ENCODE measurements at places on chromosomes 12 and 14.

- DNase-seq: no peak
These were observed 9.0 kb upstream of the DCAF4 start for GRCh38 chr14:72917094-72917802.

GRCh38 chr12:88092771-88093170 lies 49.1 kb downstream of the CEP290 start:
- no peak for DNase-seq

DNA sequence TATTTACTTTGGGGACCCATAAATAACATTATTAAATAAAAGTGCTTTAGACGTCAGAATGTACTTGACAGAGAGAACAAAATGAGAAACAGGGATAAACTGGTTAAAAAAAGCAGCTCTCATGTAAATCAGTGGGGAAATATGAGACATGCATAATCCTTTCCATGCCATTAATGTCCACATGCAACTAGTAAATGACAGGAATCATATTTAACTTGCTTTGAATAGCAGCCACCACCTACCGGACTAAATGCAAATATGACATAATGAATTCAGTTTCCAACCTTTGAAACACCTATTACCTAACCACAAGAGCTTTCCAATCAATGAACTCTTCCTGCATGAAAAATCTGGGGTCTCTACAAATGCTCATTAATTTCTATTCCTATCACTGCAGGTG lies 19.6 kb downstream of the FGD6 start:
- DNase-seq: no peak

DNA sequence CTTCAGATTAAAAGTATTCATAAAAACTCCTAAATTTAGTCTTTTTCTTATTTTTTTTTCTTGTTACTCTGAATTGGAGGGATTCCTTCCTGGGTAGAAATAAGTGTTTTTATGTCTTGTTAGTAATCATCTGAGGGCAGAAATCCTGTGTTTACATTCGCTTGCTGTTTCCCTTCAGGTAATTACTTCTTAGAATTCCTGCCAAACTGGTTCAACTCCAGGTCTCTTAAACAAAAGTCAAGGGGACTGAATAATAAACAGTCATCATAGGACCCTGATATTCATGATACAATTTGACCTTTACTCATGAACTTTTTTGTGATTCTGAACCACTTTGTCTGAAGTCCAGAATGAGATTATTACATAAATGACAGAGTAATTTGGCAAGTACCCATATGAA lies 843.9 kb downstream of the FLRT2 start:
- no peak for DNase-seq

- DNase-seq: no peak
These were observed 138.3 kb upstream of the GARIN2 start for GRCh38 chr14:67050896-67051295.

DNA sequence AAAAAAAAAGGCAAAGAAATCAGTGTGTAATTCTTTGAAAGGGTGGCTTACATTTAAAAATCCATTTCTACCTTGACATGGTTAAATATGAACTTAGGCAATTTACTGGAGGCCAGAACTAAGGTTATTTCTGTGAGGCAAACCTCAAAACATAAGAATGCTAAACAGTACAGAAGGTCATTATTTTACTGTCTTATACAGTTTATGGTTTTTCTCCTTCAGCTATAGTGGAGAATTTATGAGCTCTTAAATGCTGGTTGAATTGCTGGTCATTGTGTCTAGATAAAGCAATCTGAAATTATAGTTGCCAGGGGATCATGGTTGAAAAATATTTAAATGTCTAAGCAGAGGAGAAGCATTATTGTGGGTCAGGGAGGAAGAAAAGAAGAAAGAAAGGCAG lies 70.5 kb downstream of the TRIM9 start:
- no peak for DNase-seq

GRCh38 chr12:124687917-124688316 lies 120.5 kb upstream of the NCOR2 start:
- no peak for DNase-seq

DNA sequence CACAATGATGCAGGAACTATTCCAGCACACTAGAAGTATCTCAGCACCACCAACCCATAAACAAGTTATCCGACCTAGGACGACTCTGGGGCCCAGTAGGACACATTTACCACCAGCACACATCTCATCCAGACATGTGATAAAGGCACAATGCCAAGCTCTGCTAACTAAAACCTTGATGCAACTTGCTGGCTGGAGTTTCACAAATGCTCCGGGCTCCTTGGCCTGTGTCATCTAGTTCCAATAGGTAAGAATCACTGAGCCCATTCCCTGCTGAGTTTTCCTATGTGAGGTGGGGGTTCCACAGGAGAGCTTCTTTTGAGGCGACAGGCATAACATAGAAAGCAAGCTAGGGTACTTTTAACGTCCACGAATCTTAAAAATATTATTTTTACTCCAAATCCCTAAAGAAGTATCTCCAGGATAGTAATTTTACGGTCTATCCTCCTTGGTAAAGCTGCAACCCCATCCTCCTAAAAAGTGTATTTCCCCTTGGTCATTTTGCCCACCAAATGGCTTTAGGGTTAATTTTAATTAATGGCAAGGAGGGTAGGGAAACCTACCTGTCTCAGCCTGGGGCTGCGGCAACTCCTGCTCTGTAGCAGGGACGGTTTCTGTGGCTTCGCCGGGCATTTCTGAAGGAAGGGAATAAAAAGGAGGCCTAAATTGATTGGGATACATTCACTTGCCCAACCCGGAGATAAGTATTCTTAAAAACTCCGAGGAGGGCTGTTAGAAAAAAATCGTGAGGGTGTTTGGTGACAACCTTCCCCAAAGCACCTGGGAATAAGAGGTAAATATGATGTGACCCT lies 1.0 kb downstream of the NACA start:
- DNase-seq: no peak

- DNase-seq: no peak
These were observed 86.3 kb upstream of the USP44 start for GRCh38 chr12:95637471-95638155.

GRCh38 chr14:63328787-63329737 lies 10.3 kb upstream of the GPHB5 start:
- no peak for DNase-seq

DNA sequence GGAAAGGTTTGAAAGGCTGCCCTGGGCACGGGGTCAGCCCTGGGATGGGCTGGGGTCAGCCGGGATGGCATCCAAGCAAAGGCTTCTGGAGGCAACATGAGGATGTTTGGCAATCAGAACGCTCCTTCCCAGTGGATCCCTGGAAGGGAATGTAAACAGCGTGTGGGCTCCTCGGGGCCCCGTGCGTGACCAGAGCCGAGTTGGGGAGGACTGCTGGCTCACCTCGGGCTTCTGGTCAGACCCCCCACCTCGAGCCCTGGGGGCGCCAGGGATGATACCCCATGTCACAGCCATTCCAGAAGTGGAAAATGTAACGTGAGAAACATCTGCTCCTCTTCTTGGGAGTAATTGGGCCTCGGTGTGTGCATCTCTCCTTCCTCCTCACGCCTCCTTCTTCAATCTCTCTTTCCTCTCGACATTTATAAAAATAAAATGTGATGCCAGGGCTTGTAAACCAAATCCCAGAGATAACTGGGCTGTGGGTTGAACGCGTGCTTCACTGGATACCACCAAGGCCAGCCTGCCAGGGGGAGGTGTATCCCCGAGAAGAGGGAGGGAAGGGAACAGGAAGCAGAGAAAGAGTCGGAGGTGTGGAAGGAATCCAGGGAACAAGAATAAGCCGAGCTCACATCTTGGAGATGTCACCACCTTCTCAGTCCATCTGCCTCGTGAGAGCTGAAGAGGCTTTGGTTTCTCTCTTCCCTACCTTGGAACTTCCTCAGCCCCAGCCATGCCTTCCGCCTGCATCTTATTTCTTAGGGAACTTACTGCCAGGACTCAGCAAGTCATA lies 144.8 kb downstream of the NUAK1 start:
- no peak for DNase-seq

DNA sequence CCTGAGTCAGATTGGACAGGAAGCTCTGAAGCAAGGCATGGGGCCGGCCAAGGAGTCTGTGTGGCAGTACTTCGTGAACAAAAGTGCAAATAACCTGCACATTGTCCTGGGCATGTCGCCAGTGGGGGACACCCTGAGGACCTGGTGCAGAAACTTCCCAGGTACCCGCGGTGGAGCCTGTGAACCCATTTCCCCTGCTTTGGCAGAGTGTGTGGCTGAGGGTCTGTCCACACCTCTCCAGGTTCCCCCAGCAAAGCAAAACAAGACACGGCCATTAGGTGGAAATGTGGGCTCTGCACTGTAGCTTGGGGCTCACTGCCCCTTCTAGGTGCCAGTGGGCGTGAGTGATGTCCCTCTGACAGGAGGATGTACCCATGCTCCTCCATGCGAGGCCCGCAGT lies 79.4 kb downstream of the CCDC92 start:
- no peak for DNase-seq

- DNase-seq: no peak
These were observed 6.7 kb upstream of the SSPN start for GRCh38 chr12:26188641-26189040.

DNA sequence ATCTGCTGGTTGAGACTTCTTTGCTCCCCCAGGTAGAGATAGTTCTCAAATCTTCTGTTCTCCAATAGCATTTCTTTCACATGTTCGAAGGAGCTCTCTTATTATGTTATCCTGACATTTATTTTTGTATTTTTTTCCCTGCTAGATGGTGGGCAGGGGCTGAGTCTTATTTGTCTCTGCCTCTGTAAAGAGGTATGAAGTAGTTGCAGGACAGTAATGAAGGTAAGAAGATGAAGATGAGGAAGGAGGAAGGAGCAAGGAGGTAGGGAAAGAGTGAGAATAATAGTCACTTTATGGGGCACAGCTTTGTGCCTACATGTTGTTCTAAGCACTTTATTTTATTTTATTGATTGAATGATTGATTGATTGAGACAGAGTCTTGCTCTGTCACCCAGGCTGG lies 5.0 kb upstream of the CIROP start:
- no peak for DNase-seq

DNA sequence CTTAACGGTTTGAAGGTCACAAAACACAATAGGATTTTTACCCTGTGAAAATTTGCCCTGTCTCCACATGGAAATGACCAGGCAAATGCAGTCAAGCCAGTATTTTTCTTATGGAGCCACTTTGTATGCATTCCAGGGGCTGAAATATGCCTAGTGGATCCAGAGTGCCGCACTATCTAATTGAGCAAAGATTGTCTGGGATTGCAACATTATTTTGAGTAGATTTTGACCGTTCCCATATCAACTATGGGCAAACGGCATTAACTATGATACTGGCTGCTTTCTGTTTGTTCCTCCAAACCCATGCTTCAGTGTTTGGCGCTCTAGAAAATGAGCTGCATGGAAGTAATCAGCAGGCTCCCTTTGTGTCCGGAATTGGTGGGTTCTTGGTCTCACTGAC lies 223.0 kb downstream of the BTG1 start:
- DNase-seq: no peak

DNA sequence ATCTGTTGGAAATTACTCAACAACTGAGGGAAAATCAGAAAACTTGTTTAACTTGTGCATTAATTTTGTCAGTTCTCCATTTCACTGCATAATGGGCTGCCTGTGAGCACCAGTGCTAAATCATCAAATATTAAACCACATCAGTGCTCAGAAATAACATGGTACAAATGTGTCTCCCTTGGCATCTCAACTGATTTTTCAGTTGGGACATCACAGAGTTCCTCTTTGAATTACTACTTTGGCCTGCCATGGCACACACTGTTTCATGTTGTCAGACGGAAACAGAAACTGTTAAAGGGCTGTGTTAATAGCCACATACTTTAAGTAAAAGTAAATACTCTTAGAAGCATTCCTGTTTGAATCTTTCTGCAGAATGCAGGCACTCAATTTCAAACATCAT lies 42.1 kb upstream of the STRN3 start:
- no peak for DNase-seq

DNA sequence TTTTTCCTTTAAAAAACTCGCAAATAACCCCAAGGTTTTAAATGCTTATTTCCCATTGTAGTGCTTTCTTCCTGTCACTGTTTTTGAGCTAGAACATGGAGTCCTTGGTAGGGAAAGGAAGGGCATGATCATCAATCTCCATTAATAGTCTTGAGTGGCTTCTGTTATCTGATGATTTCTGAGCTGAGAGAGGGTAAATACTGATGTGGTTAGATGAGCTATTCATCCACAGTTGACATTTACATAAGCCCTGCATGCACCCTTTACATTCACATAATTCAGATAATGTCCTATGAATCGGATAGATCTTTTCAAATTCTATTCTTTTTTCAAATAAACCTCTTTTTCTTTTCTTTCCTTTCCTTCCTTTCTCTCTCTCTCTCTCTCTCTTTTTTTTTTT lies 81.4 kb downstream of the NTN4 start:
- DNase-seq: no peak

GRCh38 chr12:56081393-56082347 lies 1.7 kb downstream of the ERBB3 start:
- DNase-seq: peak; percentile 47

- DNase-seq: no peak
These were observed 21.8 kb upstream of the ATXN7L3B start for GRCh38 chr12:74515849-74516248.

DNA sequence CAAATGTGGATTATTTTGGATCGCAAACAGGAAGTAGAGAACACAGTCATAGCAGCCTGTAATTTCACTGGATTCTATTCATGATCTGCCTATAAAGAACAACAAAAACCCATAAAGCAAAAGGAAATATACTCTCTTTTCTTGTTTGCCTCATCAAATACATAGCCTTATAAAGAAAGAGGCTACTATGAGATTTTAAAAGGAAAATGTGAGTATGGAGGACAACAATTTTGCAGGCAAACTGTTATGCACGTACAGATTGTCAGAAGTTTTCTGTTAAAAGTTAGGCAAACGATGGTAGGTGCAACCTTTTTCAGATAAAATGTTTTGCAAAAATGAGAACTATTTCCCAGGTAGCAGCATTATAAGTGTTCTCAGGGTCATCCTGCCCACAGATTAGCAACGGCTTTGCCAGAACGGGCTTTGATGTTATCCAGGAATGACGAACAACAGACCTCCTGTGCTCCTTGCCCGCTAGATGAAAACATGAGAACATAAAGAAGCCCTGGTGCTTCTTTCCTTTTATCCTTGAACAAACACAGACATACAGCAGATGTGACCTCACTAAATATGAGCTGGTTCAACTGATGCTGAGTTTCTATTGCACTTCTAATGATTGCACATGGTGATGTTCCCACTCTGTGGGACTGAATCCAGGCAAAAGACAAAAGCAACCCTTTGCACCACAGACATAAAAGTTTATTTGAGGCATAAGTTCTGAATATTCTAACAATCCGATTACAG lies 88.1 kb downstream of the ITPR2 start:
- DNase-seq: no peak

DNA sequence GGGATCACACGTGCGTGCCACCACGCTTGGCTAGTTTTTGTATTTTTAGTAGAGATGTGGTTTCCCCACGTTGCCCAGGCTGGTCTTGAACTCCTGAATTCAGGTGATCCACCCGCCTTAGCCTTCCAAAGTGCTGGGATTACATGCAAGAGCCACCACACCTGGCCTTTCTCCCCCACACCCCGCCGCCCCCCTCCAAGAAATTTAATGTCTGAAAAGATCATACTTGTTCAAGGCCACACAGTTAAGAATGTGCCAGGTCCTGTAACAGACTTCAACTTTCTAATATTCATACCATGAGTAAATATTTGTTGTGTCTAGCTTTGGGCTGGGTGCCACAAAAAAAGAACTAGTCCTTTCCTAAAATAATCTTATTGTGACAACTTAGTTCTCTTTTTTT lies 9.1 kb downstream of the GATC start:
- no peak for DNase-seq
